IPS DF 6.9 (cell line): ENCODE measurements at places on chromosomes 7 and 10.

GRCh38 chr10:76309070-76309469 is 877.6 kb downstream of the LRMDA start:
- DNase-seq: no peak

DNA sequence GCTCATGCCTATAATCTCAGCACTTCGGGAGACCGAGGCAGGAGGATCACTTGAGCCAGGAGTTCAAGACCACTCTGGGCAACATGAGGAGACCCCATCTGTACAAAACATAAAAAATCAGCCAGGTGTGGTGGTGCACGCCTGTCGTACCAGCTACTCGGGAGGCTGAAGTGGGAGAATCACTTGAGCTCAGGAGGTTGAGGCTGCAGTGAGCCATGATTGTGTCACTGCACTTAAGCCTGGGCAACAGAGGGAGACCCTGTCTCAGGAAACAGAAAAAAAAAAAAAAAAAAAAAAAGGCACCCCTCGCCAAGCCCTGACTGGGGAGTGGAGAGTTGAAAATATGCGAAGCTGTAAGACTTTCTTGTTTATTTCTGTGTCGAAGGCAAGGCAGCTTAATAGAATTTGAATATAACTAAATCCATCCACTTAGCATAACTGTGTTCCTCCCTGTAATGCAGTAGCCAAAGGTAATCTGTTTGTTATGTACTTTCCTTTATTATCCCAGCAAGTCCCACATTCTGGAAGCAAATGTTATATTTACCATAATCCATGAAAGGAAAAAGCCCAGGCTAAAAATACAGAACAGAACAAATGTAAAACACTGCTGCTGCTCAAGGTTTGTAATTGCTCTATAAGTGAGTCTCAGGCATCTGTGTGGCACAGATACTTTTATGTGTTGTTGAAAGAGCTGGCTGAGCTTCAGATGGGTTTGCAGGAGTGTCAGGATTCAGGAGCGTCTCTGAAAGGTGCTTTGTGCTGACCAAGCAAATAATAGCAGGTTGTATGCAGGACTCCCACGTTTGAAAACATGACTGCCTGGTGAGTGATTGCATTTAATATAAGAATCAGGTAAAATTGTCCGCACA is 127.2 kb downstream of the CELF2 start:
- DNase-seq: no peak

GRCh38 chr7:42843205-42843800 is 68.6 kb downstream of the C7orf25 start:
- peak; percentile 48 for DNase-seq

GRCh38 chr10:132637477-132638129 is 100.0 kb downstream of the INPP5A start:
- DNase-seq: peak; percentile 45

DNA sequence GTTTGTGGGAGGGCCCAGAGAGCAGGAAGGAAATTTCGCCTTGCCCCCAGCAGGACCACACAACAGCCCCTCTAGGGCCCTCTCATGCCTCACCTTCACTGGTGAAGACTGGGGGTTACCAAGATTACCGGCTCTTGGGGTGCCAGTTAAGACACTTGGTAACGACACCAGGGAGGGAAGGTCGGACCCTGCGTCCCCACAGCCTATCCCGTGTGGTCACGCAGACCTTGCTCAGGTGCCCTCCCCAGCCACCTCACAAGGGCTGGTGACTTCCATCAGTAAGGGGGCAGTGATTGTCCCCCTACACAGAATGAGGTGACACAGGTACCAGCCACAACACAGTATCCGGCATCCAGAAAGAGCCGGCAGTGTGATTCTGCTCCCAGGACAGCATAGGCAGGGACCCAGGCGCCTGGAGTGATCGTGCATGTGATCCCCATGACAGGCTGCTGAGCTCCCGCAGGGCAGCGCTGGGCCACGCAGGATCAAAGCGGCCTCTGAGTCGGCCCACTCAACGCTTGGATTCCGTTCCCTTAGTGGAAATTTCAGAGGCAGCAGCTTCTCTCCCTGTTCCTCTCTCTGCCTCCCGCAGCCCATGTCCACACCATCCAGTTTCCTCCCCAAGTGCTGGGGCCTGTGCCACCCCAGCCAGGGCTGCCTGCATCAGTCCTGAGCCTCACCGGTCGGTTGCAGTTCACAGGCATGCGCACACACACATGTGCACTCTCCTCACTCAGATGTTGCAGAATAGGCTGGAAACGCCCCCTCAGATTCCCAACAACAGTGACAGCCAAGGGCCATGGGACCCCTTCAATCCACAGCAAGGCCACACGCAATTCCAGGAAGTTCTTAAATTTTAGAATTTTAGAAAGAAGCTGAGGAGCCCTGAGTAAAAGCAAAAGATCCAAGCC is 35.8 kb downstream of the CAMK2B start:
- DNase-seq: no peak

DNA sequence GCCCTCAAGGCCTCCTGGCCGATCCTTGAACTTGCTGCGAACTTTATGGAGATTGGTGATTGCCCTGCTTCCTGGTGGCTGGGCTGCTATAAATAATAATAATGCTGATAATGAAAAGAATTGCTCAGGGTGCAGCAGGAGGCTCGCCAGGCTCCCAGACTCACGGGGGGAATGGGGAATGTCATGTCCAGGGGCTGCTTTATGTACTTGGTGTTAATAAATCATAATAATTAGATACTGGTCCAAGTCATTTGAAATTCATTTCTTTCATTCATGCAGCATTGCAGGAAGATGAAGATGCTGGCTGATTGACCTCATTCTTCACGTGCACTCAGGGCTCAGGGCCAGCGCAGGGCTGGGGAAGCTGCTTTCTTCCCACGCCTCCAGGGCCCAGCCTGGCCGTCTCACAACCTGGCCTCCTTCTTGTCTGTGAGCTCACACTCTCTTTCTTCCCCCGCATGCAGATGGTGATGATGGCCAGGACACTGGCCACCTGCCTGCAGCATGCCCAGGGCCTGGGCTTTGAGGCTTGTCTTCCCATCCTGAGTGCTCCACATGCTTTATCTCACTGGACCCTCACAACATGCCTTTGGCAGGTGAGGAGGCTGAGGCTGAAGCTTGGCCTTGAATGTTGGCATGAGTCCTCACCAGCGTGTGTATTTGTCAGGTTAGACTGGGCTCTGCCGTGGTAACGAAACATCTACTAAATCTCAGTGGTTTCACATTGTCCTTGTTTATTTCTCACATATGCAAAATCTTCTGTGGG is 138.4 kb upstream of the TNS3 start:
- DNase-seq: no peak

DNA sequence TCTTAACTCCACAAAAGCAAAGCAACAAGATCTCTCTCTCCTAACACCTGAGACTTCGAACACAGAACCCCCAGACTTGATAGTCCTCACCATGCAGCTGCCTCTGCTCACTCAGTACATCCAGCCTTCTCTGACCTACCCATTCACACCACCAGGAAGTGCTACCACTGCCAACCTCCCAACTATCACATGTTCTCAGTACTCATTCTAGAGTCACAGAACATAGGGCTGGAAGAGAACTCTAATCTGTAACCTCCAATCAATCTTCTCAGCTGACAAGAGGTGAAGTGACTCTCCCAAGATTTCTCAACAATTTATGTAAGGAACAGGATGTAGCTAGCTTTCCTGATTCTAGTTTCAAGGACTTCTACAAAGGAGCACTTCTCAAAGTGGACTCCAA is 3.8 kb downstream of the NUDCD3 start:
- no peak for DNase-seq

- peak; percentile 39 for DNase-seq
These were observed at the start of gene UPK3B for GRCh38 chr7:76509931-76510877. Gene UPK3B (plus strand): TSS chr7:76510552. CDS start chr7:76510653, 101 bp downstream.

DNA sequence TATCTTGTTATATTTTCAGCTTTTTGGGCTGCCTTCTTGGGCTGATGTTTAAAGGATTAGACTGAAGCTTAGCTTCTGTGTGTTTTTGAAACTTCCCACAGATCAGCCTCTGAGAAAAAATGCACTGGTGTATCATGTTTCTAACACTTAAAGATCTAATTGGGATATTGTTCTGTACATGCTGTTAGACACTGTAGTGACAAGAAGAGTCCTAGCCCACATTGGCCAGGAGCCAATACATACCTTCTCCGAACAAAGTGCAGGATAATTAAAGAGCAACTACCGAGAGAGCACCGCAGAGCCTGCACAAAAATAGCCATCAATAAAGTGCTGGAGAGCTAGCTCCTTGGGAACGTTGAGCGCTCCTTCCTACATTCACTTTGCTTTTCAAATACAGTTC is 289.4 kb upstream of the SP8 start:
- no peak for DNase-seq

DNA sequence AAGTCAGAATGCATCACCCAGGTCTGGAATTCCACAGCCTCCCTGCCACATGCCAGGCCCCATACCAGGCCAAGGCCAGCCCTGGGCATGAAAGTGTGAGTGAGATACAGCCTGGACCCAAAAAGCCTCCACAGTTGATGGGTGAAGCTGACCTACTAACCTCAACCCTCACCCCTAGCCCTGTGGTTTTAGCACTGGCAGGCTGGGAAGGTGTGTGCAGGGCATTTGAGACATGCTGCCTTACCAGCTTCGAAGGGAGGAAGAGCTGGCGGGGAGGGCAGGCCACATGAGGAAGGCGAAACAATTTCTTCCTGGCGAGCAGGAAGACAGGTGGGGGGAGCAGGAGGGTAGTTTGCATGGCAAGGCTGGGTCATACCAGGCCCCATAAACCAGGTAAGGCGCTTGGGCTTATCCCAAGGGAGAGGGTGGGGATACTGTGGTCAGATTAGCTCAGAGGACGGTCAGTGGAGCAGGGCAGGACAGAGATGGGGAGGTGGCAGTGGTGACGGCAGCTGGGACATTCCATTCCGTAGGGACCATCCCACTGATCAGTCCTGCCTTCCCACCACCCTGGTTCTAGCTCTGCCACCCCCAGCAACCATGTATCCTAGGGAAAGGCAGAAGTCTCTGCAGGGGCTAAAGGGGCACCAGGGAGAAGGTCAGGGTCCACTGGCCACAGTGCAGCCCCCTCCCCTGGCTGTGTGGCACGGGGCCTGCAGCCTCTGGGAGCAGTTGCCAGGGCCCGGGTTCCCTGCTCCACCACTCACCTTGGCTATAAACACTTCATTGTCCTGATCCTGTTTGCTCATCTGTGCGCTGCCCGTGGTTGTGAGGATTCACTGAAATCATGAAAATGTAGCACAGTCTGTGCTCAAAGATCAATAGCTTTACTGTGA is 155.8 kb downstream of the NRF1 start:
- DNase-seq: no peak

DNA sequence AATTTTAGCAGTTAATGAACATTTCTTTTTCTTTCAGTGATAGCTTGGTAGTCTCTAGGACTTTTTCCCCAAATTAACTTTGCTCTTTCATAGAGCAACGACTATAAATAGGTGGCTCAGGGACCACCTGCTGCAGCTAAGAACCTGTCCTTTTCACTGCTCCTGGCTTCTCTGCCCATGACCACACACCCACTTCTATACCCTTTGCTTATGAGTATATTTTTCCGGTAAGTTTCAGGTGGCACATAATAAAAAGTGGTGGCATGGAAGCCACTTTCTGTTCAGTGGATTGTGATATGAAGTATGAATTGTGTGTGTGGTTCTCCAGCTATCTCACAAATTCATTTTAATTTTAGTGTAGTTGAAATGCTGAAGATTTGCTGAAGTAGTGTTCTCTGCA is 1.2 kb downstream of the ING3 start:
- DNase-seq: no peak

- no peak for DNase-seq
These were observed 226.8 kb downstream of the CDC14C start for GRCh38 chr7:49151146-49151545.

GRCh38 chr7:33529070-33529469 is 376.3 kb upstream of the BMPER start:
- no peak for DNase-seq

- no peak for DNase-seq
These were observed 1.1 kb upstream of the CNTNAP2 start for GRCh38 chr7:146115548-146115850.

GRCh38 chr7:96238976-96239766 is 82.7 kb downstream of the SLC25A13 start:
- DNase-seq: no peak

- no peak for DNase-seq
These were observed 64.7 kb upstream of the THSD7A start for GRCh38 chr7:11896663-11897062.

GRCh38 chr10:48446785-48447184 is 140.3 kb downstream of the MAPK8 start:
- no peak for DNase-seq

GRCh38 chr10:69460576-69461242 is 9.4 kb downstream of the TSPAN15 start:
- DNase-seq: no peak

DNA sequence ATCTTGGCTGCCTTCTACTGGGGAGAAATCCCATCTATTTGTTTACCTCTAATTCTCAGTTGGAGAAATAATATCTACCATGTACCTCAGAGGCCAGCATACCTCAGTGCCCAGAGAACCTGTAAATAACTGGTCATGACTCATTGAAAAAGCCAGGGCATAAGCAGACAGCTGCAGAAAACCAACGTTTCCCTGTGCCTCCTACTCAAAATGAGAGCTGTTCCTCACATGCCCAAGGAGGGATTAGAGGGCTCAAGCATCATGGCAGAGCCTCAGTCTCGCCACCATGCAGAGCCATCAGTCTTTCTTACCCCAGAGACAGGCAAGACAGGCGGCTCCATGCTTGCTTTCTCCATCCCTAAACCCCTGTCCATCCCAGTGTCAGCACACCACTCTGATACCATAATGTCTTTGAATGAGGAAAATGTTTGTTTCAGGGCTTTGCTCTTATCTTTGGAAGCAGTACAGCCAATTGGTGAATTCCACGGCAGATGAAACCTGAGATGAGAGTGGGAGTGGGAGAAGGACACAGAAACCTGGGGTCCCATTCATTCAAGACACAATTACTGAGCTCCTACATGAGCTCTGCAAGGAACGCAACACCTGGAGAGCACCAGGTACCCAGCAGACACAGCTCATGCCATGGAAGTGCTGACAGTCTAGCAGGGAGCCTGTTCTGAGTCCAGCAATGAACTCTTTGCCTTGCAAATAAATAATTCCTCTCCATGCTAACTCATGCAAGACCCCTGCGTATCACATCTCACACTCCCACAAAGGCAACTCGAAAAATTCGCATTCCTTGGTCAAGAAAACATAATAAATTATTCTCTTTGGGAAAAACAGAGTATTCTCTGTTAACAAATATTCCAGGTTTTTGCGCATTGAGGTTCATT is 21.1 kb downstream of the PON1 start:
- DNase-seq: no peak
